NCI-H1436 treated with DMSO at 0.1 percent for 48 hours (cell line): ENCODE measurements at places on chromosomes 7 and 10.

GRCh38 chr7:14988941-14989340, 86.4 kb upstream of the DGKB start:
- no peak for DNase-seq

DNA sequence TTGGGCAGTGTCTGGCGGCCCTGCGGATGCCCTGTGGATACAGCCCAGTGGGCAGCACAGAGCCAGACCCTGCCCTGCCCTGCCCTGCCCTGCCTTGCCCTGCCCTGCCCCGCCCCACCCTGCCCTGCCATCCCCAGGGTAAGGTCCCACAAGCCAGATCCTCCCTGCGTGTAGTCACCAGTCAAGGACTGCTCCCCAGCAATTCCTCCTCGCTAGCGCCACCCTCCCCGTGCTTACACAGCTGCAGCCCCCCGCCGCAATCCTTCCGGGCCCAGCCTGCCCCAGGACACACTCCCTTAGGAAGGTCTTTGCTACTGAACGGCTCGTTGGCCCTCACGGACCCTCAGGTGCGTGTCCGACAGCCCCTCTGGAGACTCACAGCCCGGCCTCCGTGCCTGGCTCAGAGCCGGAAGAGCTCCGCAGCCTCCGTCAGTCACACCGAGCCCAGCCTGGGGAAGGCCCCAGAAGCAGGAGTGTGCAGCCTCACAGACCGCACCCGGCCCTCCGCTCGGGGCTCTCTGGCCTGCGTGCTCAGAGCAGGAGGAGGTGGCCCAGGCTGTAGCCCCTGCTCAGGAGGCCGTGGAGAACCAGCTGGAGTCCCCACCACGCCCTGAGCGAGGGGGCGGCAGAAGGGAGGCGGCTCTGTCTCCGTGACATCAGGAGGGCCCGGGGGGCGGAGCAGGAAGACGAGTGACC, 68.3 kb downstream of the PWWP2B start:
- DNase-seq: no peak

DNA sequence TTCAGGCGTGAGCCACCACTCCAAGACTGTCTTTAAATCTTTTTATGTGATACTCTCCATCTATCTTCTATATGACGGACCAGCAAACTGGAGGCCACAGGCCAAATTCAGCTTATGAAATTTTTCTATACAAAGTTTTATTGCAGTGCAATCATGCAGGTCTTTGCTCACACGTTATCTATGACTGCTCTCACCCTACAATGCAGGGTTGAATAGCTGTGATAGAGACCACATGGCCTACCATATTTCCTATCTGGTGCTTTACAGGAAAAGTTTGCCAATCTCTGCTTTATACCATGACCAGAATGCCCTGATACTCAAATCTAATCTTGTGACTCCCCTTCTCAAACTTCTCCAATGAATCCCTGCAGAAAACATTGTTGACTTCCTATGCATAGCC, 89.5 kb upstream of the ACBD5 start:
- DNase-seq: no peak

- DNase-seq: no peak
These were observed 10.2 kb downstream of the SLIT1 start for GRCh38 chr10:97175586-97175985.

GRCh38 chr10:60031664-60032063, 125.3 kb upstream of the CCDC6 start:
- DNase-seq: no peak

DNA sequence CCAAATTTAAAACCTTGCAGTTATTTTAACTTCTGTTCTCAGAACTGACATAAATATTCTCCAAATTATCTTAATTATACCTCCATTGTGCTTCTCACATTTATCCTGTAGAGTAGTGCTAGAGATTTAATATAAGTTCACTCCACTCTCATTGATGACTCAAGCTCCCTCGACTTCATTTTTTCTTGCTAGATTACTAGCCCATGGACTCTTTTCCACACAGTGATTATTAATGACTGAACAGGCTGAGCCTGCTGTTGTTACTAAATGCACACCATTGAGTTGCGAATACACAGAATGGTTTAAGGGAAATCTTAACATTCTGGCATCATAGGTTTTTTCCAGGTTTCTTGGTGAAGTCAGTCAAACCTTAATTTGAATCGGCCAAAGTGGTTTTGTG, 179.5 kb upstream of the AKR1E2 start:
- DNase-seq: no peak

GRCh38 chr10:25747084-25747483, 186.9 kb upstream of the MYO3A start:
- DNase-seq: no peak

- DNase-seq: no peak
These were observed 38.9 kb upstream of the DGKI start for GRCh38 chr7:137885678-137886077.

- no peak for DNase-seq
These were observed at the start of gene FAM171A1 for GRCh38 chr10:15370856-15371701. Gene FAM171A1 (minus strand): TSS chr10:15371289. CDS start chr10:15371052, 237 bp downstream.

DNA sequence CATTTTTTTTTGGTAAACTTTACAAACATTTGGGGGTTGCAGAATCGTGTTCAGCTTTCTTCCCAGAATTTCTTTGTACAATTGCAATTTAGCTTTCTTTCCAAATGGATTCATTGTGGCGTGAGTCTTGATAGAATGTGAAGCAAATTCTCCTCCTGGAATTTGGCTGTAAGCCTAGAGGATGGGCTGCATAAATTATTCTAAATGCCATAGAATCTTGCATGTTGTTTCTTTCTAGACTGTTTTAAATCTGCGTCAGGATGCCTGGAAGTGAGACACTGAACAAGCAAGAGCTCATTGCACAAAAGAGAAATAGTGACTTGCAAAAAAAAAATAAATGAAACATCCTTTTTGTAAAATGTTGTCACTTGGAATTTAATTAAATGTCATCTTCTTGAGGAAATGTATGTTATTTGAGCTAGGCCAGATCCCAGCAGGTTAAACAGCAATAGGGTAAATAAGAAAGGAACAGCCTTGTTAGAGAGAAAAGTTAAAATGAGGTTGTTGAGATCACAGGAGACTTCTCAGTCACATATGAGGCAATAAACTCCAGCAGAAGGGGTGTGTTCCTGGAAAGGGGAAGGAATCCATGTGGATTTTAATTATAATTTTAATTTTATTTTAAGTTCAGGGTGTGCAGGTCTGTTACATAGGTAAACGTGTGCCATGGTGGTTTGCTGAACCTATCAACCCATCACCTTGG, 483.0 kb downstream of the PLXDC2 start:
- no peak for DNase-seq

GRCh38 chr10:77926566-77927401, at the start of gene DLG5:
Gene DLG5 (minus strand): TSS chr10:77926755. CDS start chr10:77926520, 235 bp downstream.
- DNase-seq: no peak

GRCh38 chr10:12186323-12186722, 9.4 kb downstream of the NUDT5 start:
- DNase-seq: no peak

GRCh38 chr10:13296476-13296875, 3.4 kb downstream of the PHYH start:
- DNase-seq: no peak

DNA sequence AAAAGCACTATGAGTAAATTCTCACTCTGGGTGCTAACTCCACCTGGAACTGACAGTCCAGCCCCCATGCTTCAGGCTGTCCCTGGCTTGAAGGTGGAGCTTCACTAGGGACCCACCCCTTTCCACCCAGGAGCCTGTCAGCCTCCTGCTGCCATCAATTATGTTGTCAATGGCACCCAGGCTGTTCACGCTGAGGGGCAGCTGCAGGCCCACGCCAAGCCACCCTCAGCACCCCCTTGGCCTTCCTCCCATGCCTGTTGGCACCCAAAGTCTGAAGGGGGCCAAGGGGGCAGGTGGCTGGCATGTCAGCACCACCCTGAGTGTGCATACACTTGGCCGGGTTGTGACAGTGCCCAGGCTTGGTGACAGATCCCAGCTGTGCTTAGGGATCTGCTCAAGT, 149.3 kb downstream of the NXPH1 start:
- DNase-seq: no peak

DNA sequence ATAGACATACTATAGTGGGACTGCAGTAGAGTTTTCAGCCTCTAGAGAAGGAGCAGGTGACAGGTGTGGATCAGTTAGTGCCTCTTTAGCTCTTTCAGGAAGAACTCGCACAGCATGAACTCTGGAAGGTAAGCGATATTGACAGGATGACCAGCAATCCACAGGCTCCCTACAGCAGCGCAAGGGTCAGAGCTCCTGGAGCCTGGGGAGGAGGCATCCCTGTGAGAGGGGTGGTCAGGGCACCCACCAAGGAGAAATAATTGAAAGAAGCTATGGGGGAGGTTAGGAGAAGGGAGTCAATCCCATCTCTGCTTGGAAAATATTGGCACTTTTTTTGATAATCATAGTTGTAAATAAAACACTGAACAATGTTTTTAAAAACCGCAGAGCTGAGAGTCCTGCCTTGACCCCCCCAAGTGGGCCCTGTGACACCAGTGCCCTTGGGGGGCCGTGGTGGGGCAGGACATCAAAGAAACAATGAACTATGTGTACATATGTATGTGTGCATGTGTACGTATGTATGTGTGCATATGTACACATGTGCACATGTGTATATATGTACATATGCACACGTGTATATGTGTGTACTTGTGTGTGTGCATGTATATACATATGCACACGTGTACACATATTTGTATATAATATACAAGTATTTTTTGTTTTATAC, 13.8 kb downstream of the AKR1C3 start:
- no peak for DNase-seq

DNA sequence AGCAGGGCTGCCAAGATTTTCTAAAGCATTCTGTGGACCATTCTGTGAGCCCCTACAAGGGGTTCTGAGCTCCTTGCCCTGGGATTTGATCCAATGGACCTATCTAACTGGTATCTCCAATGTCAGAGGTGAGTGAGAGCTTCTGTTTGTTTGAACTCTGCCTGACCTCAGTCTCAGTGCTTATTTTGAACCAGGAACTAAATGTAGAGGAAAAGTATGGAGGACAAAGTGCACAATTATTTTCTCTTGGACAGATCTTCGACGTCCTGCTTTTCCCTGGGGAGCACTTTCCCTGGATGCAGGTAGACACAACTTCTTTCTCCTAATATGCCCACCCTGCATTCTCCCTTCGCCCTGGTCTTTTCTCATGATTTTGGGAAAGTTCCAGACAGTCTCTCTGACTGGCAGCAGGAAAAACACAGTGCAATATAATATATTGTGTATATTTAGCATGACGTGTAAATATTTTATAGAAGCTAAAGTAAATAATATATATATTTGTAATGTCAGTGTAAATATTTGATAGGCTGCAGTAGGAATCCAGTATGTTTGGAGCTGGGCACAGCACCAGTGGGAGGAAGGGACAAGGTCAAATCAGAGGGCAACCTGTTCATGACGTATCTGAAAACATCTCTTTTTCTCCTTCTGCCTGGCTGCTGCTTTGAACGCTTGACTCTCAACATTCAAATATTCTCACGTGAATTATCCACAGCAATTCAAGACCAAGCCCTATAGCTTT, 184.0 kb upstream of the LYZL1 start:
- no peak for DNase-seq

DNA sequence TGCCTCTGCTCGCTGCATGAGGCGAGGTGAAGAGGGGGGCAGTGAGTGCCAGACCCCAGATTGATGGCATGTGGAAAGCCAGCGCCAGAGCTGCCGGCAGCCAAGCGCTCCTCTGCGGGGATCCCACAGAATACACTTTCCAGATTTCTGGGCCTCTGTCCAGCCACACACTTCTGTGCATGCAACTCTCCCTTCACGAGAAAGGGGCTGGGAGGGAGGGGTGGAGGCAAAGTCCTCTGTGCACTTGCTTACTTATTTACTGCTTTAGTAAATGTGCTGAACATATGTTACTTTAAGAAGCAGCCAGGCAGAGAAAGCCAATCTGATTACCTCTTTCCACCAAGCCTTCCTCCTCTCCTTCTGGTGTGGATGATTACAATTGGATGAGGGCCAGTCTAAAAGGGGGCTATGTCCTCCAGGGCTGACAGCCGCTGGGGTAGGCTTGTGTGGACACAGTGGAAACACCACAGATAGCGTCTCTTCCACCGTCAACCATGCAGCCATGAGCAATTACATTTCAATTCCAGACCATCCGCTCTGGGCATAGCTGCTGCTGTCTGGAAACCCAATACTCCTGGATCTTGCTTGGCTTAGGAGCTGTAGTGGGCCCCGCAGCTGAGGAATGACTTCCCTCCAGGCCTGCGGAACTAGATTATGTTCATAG, 322.8 kb upstream of the ANKRD30A start:
- DNase-seq: no peak

GRCh38 chr10:30990351-30990750, 41.3 kb downstream of the ZNF438 start:
- DNase-seq: no peak

GRCh38 chr10:43066481-43066880, 10.4 kb upstream of the RET start:
- no peak for DNase-seq

GRCh38 chr7:112930787-112931186, 140.6 kb upstream of the TMEM168 start:
- DNase-seq: no peak

DNA sequence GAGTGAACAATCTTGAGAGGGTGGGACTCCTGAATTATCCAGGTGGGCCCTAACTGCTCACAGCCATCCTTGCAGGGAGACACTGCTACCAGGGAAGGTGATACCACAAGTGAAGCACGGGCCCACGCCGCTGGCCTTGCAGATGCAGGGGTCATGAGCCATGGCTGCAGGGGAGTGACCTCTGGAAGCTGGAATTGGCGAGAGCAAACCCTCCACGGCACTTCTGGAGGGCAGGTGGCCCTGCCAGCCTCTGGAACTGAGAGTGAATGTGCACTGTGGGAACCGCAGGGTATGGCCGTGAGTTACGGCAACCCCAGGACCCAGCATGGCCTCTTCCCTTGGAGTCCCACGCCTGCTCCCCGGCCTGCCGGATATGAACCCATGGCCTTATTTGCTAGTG, 37.5 kb downstream of the STK32C start:
- DNase-seq: no peak

DNA sequence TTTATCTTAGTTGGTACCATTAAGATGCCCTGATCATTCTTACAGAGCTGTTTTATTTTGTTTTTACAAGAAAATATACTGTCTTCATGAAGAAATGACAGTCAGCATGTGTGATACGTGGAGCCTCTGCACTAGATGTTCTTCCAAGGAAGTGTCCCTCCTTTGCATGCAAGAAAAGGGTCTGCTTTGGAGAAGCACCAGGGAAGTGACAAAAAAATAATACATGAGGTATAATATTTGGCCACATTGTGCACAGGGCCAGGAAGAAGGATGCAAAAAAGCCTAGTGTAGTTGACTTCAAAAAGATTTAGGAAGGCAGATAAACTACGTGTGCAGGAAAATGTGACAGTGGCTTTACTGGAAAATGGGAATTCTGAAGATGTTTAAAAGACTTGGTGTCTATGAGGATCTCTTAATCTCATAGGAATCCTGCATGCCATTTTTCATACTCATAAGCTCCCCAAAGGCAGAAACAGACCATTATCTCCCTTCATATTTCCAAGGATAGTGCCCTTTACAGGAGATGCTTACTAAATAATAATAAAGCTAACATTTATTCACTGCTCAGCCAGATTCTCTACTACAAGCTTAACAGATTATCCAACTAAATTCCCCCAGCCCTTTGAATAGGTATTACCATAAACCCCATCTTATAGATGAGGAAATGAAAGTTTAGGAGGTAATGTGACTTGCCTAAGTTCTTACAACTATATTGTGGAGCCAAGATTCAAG, 284.2 kb downstream of the HPSE2 start:
- DNase-seq: no peak
